ENCODE measurements at places on chromosomes 3 and 15.

GRCh38 chr15:98946301-98947255 is 61.0 kb downstream of the PGPEP1L start:
- DNase-seq, result no peak

DNA sequence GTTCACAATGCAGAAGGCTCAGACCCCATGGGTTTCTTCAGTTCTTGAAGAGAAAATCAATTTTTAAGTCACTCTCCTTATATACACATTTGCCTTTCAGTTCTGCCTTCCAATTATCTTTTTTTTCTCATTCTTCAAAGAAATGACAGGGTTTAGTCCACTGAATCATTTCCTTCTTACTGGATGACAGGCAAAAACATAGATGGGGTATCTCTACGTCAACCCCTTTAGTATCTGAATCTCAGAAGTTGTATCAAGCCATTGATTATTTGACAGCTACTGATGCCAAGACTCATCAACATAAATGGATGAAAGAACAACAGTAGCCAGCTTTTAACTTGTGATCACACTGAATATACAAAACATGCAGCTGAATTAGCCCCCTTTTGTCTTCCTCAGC is 6.5 kb downstream of the ATOSA start:
- DNase-seq, result no peak

DNA sequence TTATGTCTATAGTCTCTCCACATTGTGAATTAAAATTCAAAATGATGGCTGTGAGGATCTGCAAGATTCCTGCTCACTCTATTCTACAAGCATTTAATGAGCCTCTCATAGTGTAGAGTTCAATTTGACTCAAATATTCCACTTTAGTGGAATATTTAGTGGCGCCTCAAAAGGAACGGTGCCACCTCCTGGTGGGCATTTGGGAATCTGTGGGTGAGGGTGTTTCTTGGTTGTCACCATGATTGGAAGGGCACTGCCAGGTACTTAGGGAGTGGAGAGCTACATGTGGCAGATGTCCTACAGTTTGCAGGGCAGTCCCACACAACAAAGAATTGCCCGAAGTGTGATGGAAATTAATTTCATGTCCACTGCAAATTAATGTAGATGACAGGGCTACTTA is 21.5 kb upstream of the KCNMB3 start:
- DNase-seq, result no peak

GRCh38 chr3:121836064-121836463 is 1.1 kb downstream of the EAF2 start:
- DNase-seq, result no peak

DNA sequence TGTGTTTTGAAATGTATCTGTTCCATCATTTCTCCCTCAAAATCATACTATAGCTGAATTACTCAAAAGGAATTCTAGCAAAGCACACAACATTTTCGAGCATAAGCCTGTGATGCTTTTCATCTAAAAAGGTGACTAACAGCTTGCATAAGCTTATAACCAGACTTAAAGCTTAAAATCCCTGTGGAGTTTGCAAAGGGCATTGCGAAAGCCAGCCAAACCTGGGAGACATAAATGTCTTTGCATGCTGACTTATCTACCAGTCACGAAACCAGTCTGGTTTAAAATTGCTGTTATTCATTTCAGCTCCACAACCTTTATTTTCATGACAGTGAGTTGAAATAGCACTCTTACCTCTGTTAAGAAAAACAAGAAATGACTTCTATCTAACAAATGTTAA is 35.6 kb upstream of the LIPC start:
- DNase-seq, result no peak

DNA sequence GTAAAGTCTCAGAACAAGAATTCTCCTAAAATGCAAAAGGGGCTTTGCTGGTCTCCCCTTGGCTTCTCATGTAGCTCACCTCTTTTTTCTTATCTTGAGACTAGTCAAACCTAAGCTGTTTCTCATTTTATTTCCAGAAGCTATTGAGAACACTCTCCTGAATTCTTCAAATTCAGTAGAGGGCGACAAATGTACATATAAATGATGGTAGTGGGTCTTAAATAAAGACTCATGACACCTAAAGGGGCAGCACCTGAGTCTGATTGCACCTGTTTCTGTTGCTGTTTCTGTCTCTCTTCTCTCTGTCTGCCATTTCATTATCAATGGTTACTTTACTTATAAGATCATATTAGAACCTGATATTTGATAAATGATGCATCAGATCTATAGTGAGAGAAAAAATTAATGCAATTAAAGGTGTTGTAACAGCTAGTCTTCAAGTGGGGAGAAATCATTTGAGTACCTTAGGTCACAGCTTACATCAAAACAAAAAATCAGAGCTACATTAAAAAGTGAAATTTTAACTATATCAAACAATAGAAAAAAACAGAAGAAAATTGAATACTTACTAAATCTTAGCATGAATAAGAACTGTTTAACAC is 7.0 kb downstream of the ADIPOQ start:
- peak; percentile 52 for DNase-seq

DNA sequence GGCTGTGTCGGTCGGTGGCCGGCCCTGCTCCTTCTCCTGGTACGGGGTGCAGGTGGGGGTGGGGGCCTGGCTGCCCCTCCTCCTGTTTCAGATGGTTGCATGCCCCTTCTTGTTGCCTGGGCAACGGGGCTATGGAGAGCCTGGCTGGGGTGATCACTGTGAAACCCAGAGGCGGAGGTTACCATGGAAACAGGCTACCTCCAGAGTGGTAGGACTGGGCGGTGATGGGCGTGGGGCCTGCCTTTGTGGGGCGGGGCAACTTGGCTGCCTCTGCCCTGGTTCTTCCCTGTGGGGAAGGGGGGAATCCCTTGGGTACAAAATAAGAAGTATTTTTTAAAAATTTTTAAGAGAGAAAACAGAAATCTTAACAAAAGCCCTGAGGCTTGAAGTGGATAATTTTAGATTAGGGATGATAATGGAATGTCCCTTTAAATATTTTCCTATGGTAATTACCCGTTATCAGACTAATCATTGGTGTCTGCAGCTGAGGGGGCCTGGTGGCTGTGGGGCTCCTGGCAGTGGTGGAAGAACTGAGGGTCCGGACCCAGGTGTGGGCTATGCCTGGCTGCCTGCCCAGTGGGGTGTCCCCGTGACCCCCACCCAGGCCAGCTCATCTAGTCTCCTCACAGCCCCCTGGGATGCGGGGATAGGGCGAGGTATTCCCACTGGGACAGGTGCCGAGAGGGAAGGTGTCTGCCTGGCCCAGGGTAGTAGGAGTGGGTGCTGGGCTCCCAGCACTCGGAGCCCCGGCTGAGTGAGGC is 32.5 kb downstream of the PLXNA1 start:
- DNase-seq, result no peak

- DNase-seq, result no peak
Observed at GRCh38 chr3:17292556-17292955, 407.8 kb downstream of the PLCL2 start.

DNA sequence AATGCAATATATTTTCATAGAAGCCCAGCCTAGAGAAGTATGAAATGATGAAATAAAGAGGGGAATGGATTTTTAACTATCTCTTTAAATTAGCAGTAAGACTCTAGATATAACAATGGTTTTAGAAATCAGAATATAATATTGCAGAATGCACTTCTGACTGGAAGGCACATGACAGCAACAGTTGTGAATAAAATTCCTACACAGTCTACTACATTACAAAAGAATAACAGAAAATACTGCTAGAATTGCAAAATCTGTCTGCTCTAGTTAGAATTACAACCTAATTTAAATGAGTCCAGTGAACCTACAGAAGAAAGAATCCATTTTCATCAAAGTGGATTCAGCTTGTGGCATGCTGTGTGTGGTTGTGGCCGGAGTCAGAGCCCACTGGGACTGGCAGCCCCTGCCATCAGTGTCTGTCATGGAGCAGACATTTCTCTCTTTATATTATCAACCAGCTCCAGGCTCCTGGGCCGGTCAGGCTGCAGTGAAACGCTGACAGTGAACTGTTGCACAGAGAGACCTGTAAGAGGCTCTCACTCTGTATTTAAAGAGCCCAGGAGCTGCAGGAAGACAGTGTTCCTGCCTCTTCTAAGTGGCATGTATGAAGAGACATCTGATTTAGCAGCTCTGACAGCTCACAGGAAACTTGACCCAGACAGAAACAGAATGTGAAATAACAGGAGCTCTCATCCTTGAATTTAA is 1523.8 kb upstream of the CADM2 start:
- no peak for DNase-seq

- peak; percentile 74 for DNase-seq
Observed at GRCh38 chr3:18425641-18426257, 610 bp upstream of the SATB1 start.

- peak; percentile 17 for DNase-seq
Observed at GRCh38 chr15:75577401-75578172, 1.5 kb downstream of the PTPN9 start.

DNA sequence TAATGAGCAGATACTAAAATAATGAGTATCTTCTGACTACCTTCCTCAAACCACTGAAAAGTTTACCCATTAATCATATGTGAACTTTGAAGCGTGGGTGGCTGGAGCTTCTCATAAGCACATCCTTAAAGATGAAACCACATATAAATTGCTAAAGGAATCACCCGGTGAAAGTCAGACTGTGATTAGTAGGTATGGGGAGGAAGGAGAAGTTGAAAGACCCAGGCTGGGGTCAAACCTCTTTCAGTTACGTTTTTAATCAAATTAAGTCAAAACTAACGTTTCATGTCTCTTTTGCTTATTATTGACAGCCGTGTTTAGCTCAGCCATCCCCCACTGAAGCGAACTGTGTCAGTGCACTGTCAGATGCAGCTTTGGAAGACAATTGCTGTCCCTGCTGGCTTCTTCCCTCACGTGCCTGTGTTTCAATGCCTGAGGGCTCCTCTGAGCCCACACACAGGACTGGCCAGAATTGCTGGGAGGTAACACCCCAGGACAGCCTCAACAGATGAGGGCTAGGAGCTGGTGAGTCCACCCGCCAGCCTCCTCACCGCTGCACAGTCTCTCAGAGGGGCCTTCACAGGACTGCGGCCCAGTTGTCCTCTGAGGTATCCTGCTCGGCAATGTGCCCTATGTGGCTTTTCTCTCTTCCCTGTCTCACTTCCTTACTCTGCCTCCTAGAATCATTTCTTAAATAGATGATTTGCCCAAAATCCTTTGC is 29.3 kb upstream of the SH3BP5 start:
- DNase-seq, result no peak

- DNase-seq, result no peak
Observed at GRCh38 chr3:8712908-8713255, 20.7 kb upstream of the CAV3 start.

DNA sequence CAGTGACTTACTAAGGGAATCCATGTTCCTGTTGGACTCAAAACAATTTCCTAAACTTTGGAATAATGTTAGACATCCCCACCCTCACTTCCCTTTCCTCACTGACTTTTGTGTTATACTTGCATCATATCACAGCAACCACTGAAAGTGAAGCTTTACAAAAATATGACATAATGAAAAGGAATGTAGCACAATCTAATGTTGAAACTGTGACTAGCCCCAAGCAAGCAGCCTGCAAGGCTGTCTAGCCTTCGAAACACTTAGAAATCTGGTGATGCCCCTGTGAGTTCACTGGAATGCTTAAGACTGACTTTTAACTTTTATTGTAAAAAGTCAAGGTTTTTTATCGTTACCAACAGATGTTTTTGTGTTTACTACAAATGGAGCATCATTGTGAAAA is 203.7 kb upstream of the ZNF385D start:
- no peak for DNase-seq

DNA sequence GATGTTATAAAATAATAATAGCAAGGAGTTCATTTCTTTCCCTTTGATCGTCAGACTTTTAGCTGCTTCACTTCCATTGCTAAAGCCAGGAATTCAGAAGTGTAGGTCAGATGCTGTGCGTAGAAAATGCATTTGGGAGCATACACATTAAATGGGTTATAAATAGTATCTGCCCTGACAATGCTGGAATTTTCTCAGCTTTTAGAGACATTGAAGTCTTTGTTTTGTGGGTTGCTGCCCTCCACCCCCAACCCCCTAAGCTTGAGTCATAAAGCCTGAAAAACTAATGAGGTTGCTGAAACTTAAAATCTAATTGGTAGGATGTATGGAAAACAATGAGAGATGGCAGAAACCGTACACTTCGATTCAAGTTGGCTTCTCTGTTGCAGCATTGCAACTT is 81.9 kb downstream of the MITF start:
- DNase-seq, result no peak

DNA sequence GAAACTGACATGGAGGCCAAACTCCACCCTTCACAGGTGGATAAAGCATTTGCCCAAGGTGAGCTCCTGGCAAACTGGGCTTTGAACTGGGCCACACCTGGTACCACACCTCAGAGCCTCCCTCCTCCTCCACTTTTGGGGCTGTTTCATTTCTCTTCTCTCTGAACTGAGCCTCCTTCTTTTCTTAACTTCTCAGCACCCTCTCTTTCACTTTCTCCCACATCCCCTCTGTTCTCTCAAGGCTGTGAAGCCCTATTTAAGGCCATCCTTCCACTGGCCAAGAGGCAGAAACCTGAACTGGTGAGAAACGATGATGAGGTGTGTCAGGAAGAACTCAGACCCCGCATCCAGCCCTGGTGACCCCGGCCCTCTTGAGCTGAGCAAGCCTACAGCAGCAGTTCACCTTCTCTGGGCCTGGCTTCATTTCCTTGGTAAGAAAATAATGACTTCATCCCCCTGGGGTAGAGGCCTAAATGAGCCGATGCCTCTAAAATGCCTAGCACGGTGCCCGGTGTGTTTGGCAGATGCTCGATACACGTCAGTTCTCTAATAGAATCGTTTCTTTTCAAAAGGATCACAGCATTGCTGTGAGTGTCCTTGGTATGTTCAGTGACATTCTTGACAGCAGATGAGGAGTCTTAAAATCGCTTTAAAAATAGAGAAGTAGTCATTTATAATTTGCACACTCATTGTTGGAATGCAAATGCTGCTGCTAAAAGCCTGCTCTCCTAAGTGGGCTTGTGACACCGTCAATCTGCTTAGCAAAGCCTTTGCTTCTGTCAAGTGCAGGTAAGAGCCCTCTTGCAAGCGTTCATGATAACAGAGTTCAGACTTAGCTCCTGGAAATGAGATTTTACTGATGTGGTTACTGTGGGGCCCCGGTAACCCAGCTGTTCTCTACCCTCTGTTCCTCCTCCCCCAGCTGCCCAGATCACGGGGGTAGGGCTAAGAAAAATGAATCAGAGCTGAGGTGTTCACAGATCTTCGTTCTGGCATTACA is 97.7 kb upstream of the ATP2B2 start:
- DNase-seq, result no peak

DNA sequence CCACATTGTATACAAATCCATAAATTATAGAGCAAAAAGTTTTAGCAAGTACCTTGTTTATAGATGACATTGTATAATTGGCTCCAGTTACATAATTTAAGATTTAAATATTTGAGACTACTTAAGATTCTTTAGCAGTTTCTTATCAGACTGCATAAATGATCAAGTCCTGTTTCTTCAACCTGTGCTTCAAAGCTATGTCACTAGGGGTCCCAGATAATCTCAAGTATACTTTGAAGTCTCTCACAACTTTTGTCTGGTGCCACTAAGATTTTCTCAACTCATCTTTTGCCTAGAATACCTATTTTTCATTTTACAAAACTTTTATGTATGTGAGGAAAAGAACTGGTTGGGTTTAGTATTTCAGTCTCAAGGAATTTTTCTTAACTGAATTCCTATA is 205.5 kb downstream of the STAG1 start:
- no peak for DNase-seq

GRCh38 chr3:15346516-15346915 is 14.1 kb upstream of the SH3BP5 start:
- no peak for DNase-seq

GRCh38 chr3:165526367-165526766 is 310.9 kb downstream of the BCHE start:
- no peak for DNase-seq

All from NCI-H1092 treated with DMSO at 0.1 percent for 48 hours (cell line).